ENCODE measurements at places on chromosomes 13 and 19.

DNA sequence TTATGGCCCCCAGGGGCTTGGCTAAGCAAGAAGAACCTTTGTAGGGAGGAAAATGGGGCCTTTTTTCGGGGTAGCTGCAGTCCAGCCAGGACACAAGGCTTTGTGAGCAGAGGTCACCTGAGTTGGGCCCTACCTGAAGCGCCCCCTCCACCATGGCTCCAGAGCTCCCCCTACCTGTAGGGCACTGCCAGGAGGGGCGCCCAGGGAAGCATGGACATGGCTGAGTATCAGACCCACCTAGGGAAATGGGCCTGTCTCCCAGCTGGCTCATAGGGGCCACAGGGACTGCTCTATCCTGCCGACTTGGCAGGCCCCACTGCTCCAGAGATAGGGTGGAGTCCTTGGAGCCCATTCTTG is 9.0 kb upstream of the CEBPA start:
- DNase-seq: no peak

DNA sequence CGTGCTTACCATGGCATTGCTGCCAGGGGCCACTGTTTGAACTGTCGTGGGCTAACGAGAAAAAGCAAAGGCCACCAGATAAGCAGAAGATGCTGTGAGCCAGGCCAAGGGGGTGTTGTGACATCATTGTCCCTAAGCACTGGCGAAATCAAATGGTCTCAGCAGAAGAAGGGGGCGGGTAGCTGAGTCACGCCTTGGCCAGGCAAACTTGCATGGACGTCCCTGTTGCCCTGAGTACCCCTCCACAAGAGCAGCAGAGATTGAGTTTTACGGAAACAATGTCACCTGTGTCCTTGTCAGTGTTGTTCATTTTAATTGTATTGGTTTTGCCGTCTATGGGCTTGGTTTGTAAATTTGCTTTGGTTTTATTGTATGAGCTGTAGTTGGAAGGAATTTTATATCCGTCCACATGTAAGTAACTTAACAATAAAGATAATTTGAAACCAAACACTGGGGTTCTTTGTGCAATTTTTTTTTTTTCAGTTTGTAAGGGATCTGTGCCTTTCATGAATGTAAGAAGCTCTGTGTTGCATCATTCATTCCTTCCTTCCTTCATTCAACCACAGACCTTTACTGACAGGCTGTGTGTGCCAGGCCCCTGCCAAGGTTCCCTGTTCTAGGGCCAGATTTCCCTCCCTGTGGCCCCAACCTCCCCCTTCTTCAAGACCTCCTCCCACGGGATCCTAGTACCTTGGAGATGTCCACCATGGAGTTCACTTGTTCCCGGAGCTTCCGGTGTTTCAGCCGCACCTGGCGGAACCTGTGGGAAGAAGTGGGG is 12.3 kb downstream of the KCNN4 start:
- no peak for DNase-seq

- peak; percentile 78 for DNase-seq
Observed at GRCh38 chr19:39792999-39793546, 14.4 kb downstream of the LEUTX start.

DNA sequence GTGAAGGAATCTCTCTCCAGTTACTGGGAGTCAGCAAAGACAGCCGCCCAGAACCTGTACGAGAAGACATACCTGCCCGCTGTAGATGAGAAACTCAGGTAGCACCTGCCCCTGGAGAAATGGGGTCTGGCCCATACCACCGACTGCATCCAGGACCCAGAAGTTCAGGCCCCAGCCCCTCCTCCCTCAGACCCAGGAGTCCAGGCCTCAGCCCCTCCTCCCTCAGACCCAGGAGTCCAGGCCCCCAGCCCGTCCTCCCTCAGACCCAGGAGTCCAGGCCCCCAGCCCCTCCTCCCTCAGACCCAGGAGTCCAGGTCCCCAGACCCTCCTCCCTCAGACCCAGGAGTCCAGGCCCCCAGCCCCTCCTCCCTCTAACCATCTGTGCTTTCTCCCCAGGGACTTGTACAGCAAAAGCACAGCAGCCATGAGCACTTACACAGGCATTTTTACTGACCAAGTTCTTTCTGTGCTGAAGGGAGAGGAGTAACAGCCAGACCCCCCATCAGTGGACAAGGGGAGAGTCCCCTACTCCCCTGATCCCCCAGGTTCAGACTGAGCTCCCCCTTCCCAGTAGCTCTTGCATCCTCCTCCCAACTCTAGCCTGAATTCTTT is 3.0 kb downstream of the APOC2 start:
- no peak for DNase-seq

- DNase-seq: no peak
Observed at GRCh38 chr19:5271145-5271544, 69.5 kb downstream of the PTPRS start.

- DNase-seq: no peak
Observed at GRCh38 chr19:6220385-6221191, 59.2 kb downstream of the MLLT1 start.

- no peak for DNase-seq
Observed at GRCh38 chr19:47109177-47109540, 4.4 kb downstream of the ZC3H4 start.

DNA sequence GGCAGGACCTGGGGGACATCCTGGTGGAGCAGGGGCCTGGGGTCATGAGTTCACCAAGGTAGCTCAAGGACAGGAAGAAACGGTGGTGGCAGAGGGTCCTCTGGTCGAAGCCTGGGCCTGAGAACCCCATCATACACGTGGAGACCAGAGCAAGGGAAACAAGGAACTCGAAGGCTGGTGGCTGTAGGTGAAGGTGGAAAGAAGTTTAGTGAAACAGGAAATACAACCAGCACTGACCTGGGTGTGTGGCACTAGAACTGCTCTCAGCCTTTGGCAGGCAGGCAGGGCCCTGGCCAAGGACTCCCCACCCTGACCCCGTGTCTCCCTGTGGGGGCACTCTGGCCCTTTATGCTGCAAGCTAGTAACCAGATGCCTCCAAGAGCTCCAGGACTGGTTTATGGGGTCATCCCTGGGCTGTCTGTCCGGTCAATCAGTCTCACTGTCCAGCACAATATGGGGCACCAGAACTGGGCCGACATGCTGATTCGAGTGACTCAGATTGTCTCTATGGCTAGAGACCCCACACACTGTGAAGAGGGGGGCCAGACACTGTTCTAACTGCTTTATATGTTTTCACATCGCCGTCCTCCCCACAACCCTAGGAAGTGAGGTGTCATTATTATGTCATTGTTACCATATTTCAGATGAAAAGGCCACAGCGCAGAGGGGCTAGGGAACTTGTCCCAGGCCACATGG is 3.8 kb downstream of the COX6B2 start:
- no peak for DNase-seq

- DNase-seq: no peak
Observed at GRCh38 chr13:60881507-60881906, 484.5 kb downstream of the TDRD3 start.

DNA sequence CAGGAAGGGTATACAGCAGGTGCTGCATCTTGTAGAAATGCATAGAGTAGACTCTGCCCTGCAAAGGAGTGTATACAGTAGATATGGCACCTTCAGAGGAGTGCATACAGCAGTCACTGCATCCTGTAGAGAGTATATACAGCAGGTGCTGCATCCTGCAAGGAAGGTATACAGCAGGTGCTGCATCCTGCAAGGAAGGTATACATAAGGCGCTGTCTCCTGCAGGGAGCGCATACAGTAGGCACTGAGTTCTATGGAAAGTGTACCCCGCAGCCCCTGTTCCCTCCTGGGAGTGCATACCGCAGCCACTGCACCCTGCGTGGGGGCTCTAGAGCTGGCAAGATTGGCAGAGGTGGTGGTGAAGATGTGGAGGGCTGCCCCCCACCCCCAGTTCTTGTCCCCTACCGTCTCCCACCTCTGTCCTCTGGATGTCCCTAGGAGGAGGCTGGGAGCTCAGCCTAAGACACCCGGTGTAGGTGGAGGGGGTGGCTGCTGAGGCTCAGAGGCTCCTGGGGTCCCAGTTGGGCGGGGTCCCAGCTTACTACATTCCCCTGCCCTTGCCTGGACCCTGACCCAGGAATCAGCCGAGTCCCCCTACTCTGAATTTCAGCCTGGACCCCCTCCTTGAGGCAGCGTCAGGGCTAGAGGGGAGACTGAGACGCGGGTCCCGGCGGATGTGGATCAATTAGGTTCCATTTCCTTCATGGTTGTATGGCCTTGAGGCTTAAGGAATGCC is 2.3 kb upstream of the ADAMTSL5 start:
- no peak for DNase-seq

- no peak for DNase-seq
Observed at GRCh38 chr13:24293746-24294145, 15.6 kb upstream of the C1QTNF9 start.

DNA sequence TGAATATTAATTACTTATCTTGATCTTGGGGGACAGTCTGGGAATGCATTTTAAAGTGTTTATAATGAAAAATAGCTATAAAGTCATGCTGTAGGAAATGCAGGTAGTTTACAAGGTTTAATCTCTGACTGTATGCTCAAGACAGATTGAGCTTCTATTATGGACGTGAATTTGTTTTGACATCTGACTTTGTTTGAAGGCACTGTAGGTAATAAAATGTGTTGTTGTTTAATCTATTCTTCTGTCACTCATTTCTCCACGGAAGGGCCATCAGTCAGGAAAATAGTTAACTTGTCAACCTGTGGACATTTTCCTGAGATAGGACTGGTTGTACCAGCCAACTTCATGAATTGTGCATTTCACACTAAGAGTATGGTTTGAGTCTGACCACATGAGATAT is 893.1 kb upstream of the SLITRK6 start:
- no peak for DNase-seq

GRCh38 chr13:114213980-114214379 is 20.7 kb upstream of the CDC16 start:
- no peak for DNase-seq

- no peak for DNase-seq
Observed at GRCh38 chr13:42798118-42798517, 16.7 kb downstream of the FAM216B start.

DNA sequence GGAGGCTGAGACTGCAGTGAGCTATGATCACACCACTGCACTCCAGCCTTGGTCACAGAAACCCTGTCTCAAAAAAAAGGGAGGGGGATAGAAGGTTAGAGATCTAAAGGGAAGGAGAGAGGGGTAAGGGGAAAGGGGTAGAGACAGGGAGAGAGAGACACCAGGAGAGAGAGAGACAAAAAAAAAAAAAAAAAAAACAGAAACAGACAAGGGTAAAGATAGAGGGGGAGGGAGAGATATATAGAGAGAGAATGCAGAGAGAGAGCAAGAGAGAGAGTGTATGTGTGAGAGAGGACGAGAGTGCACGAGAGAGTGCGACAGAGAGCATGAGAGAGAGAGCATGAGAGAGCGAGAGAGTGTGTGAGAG is 4.2 kb downstream of the CD70 start:
- no peak for DNase-seq

DNA sequence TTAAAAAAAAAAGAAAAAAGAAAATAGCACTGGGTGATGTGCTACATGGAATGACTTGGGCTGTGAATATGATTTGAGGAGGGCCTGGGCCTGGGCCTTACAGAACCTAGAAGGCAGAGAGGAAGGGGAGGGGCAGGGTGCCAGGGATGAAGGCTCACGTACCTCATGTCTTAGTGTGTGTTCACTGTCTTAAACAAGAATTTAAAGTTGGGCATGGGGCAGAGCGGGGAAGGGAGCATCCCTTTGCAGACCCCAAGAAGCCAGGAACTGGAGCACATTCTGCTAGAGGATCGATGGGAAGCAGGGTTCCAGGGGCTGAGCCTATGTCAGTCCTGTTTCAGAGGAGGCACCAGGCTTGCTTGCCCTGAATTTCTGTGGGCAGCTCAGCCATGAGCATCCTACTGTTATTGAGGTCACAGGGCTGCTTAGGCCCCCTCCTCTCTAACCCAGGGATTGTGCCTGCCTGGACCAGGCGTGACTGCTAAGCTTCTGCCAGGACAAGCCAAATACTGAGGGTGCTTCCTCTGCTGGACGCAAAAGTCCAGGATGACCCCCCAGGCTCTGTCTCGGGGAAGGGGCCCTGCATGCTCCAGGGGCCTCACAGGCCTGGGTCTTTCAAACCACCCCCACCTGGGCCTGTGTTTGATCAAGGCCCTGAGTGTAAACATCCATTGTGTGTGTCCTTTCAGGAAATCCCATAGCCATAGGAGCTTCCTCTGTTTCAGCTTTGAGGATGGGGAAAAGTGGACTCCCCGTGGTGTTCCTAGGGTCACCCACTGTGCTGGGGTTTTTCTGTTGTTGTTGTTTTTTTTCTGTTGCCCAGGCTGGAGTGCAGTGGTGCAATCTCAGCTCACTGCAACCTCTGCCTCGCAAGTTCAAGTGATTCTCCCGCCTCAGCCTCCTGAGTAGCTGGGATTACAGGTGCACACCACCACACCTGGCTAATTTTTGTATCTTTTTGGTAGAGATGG is 4.8 kb downstream of the LSR start:
- no peak for DNase-seq

DNA sequence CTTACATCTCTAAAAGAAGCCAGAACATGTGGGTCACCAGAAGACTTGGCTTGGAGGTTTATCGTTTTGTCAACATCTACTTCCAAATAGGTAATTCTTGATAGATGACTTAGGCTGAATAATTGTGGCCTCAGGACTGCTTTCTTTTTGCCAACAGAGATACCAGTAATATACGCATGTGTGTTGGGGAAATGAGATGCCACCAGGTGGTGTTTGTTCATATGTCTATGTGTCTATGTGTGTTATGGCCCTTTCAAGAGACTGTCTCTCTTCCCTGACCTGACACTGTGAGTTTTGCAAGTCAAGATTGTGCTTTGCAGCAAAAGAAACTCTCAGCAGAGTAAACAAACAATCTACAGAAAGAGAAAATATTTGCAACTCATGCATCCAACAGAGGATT is 31.6 kb upstream of the METTL21C start:
- peak; percentile 0 for DNase-seq

- DNase-seq: no peak
Observed at GRCh38 chr13:90857921-90858320, 489.6 kb upstream of the MIR17HG start.

DNA sequence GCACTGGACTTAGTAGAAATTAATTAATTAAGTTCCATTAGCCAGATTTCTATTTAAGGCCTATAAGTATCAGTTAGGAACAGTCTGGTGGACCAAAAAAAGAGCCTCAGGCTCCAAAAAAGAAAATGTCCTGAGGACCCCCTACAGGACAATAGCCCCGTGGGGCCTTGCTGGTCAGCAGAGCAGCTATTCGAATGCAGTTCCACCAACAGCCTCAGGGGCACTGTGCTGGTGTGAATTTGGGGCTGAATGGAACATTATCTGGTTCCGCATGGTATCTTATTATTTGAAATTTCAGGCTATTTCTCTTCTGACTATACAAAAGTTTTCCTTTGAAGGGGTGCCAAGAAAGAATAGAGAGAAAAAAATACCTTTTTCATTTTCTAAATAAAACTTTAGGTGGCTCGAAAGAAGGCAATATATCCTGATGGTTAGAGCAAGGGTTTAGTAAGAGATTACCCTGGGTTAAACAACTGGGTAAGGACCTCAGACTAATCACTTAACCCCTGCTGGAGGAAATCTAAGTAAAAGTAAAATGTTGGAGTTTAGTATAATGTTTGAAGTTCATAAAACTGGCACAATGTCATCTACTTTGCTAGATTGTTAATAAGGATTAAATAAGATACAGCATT is 147.2 kb downstream of the MIPEP start:
- no peak for DNase-seq

- no peak for DNase-seq
Observed at GRCh38 chr19:33486407-33486806, 35.2 kb downstream of the PEPD start.

- peak; percentile 49 for DNase-seq
Observed at GRCh38 chr13:35475212-35475959, 1.1 kb downstream of the MAB21L1 start.

Data from astrocyte of the spinal cord (primary cell).